ENCODE measurements at places on chromosomes 2 and 18.

DNA sequence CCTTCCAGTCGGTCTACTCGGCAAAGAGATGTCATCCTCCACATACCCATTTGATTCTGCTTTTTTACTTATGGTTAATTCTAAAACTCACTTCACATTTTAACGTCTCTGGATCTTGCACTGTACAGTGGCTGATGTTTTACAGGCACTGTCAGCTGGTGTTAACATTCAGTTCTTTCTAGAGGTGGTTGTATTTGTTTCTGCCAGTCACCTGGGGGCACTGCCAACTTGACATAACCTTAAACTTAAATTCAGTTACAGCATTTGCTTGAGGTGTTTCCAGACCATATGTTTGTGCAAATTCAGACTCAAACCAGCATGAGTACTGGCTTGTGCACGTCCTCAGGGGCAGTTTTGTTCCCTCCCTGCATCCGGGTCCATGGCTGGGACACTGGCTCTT, 5.3 kb upstream of the TMEM185B start:
- DNase-seq: no peak

DNA sequence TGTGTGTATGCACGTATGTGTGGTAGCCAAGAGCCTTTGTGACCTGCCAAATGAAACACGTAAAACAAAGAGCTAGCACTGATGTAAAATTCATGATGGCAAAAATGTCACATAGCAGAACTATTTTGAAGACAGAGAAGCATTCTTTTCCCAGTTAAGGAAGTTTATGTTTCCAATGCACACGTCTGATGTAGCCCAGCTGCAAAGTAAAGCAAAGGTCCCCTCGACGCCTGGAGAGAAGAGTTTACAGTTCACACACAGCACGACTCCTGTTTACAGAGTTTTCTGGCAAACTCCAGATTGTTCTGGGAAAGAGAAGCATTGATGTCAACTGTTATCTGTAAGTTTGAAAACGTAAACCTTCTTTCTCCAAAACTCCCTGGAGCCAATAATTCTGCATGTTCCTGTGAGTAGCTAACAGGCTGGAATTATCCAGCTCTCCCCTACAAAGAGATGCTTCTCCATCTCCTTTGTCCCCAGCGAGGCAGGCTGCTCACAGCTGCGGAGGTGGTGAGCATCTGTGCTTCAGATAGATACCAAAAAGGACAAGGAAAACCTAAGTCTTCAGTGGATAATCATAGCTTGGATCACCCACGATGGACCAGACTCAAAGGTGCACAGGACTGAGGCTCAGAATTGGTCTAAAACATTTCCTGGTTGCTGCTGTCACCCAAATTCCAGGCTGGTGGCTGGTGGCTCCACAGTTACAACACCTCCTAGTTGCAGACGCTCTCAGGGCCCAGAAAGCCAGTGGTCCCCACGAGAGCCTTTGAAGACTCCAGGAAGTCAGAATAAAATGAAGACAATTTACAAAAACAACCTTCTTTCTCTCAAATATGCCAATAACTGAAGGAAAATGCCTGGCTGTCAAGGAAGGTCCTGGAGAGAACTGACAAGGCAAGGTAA, 87.4 kb downstream of the COL6A3 start:
- no peak for DNase-seq

DNA sequence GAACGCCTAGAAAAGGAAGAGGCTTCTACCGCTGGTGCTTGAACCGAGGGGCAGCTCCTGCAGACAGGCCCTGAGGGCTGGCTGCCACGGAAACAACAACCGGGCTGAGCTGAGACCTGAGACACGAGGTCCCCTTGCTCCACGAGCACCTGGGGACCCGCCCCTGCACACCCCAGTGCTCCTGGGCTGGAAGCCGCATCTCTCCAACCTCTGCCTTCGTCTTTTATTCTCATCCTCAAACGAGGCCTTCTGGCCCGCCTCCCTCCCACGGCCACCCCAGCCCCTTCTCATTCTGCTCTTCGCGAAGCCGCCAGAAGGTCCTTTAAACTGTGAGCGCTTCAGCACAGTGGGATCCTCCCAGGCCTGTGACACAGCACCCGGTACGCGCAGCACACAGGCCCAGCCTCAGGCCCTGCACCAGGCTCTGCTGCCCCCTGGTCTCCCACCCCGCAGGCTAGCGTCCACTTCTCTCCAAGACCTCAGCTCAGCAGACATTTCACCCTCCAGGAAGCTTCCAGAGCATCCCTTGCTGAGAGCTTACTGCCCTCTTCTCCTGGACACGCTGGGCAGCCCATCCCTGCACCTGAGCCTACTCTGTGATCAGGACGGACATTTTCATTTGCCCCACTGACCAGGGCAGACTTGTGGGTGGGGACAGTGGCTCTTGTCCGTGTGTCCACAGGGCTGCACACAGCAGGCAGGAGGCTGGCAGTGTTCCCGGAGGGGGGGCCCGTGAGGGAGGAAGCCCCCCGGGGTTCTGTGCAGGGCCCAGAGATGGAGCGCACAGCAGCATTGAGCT, 149.7 kb downstream of the PXDN start:
- no peak for DNase-seq

GRCh38 chr18:41769265-41769664, 185.8 kb upstream of the PIK3C3 start:
- no peak for DNase-seq

GRCh38 chr2:61151436-61151835, 10.6 kb upstream of the C2orf74 start:
- DNase-seq: no peak

- no peak for DNase-seq
Measured at GRCh38 chr2:27312152-27312551, 3.9 kb upstream of the UCN start.

DNA sequence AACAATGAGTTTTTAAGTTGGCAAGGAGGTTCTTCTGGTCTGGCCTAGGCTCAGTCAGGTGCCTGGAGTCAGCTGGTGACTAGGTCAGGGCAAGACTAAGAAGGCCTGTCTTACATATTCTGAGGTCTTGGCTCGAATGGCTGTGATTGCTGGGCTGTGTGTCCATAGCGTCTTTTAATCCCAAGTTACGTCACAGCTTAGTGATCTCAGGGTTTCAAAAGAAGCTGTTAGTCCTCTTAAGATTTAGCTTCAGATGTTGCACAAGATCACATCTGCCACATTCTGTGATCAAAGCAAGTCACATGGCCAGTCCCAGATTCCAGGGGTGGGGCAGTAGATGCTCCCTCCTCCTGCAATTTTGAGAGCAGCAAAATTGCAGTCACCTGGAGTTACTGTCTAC, 61.3 kb downstream of the PKP4 start:
- no peak for DNase-seq

DNA sequence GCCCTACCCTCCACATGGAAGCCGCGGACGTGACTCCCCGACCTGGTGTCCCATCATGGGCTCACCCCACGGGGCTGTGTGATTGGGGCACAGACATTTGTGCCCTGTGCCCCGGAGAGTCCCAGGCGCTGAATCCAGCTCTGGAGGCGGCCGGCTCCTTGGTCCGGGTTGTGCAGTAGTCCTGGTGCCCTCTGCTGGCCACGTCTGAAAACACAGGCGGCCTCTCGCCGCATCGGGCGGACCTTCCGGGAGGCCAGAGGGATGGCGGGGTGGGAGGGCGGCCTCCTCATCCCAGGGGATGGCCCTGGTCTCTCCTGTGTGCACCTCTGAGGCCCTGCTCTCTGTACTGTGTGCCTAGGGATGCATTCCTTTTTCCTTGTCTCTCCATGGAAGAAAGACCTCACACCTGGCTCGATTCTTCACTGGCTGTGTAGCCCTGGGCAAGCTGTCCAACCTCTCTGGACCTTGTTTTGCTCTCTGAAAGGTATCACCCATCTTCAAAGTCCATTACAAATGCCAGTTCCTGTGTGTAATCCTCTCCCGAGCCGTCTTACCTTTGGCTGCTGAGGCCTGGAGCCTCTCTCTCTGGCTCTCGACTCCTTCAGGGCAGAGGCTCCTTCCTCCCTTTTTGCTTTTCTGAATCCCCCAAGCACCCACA, 27.6 kb downstream of the CELF4 start:
- DNase-seq: peak; percentile 90

GRCh38 chr2:114010001-114010400, 120.1 kb downstream of the ACTR3 start:
- DNase-seq: no peak

GRCh38 chr2:26590980-26591618, 50.1 kb downstream of the CIB4 start:
- DNase-seq: no peak

- no peak for DNase-seq
Measured at GRCh38 chr18:5893956-5894610, 1.2 kb downstream of the TMEM200C start.

DNA sequence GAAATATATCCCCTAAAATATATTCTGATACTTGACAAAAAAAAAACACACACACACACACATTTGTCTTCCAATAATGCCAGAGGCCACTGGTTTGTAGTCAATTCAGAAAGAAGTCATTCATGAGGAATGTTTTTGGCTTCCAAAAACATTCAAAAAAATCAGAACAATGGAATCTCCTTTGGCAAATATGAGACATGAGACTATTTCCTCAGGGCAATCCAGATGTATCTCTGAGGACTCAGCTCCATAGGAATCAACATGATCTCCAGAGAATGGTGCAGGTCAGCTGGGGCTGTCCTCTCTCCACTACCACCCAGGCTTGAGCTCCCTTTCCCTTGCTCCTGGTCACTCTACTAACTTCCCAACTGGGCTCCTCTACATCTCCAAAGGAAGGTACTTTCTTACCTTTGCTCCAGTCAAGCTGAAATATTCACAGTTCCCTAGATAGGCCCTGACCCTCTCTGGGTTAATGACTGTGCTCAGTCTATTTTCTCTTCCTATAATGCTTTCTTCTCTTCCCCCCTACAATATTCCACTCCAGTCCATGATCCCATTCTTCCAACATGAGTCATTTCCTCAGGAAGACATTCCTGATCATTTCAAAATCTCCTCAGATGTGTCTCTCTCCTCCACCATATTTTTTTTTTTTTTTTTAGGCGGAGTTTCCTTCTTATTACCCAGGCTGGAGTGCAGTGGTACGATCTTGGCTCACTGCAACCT, 145.3 kb downstream of the C1D start:
- no peak for DNase-seq

DNA sequence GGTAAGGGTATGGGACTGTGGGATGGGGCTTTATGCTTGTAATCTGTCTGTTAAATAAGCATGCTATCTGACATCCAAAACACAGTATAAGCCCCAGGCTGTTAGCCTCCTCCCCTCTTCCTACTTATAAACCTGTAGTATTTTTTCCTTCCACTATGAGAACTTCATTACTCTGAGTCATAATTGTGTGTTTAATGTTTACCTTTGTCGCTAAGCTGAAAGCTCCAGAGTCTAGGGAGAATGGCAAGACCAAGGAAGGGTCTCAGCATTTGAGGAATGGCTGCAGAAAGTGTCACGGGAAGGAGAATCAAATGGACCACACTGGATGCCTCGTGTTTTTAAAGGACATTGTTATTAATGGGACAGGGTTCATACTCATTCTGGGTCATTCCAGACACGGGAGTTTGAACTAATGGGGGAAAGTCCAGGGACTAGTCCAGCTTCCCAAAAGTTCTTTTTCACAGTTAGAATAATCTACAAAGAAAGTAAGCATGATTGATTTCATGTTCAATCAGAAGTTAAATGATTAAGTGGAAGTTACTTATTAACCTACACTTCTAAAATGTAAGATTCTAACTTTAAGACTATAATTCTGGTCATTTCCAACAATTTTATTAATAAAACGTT, 292.2 kb downstream of the AFF3 start:
- DNase-seq: no peak

DNA sequence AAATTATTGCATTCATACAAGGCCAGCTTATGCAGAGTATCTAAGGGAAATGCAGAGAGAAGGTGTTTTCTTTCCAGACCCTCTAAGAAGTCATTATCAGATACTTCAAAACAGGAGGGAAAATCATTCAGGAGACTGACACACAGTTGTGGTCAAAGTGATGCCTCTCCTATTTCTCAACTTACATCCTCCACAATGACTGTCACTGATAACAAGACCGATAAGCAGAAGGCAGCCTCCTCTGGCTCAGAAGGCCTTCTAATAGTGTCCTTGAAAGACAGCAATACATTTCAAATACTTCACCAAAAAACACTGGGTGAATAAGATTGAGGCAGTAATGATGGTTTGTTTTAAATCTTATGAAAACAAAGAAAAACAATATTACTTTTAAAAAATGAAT, 199.7 kb downstream of the PIEZO2 start:
- no peak for DNase-seq

- no peak for DNase-seq
Measured at GRCh38 chr2:162315938-162316337, 2.5 kb downstream of the IFIH1 start.

- no peak for DNase-seq
Measured at GRCh38 chr2:149271575-149271974, 58.8 kb upstream of the LYPD6 start.

- no peak for DNase-seq
Measured at GRCh38 chr2:25323042-25323514, 18.6 kb downstream of the DNMT3A start.

DNA sequence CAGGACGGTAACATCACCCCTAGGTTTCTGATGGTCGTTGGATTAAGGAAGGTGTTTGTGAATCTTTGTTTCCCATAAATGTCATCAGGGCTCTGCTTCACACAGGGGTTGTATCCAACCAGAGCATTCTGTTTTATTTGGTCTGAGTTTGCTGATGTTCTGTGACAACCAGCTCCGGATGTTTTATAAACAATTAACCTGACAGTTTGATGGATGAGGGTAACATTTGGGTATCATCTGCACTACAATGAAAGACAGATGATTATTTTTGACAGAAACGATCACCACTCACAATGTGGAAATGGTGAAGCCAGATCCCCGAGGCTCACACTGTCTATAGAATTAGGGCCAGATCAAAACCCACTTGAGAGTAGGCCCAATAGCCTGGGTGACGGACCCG, 107.1 kb downstream of the CDC42EP3 start:
- no peak for DNase-seq

DNA sequence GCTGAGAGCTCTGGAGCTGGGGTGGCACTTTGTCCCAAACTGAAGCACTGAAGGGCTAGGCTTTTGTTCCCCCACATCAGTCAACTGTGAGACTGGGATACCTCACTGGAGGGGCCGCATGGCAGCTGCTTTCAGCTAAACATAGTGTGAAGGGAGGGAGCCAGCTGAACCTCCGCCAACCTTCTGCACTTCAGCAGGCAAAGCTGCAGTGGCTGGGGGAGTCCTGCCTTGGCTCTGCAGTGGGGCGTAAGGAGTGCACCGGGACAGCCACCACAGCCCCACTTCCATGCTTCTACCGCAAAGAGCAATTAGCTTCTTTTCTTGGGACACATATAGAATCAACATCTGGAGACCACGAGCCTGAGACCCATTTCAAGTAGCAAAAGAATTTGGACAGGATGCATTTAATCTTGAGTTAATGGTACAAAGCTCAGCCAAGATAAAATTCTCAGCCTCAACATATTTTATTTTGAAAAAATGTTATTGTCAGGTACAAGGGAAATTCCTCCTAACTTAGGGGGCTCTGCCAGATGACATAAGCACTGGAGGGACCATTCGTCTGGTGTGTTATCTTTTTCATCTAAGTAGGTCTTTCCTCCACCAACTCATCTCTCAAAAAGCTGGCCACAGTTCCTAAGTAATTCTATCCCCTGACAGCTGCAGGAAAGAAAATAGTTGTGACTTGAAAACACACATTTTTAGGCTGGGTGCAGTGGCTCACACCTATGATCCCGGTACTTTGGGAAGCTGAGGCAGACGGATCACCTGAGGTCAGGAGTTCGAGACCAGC, 25.6 kb upstream of the MYCN start:
- DNase-seq: no peak
